Fibroblast of skin of right quadriceps (primary cell): ENCODE measurements at places on chromosomes 2 and 18.

DNA sequence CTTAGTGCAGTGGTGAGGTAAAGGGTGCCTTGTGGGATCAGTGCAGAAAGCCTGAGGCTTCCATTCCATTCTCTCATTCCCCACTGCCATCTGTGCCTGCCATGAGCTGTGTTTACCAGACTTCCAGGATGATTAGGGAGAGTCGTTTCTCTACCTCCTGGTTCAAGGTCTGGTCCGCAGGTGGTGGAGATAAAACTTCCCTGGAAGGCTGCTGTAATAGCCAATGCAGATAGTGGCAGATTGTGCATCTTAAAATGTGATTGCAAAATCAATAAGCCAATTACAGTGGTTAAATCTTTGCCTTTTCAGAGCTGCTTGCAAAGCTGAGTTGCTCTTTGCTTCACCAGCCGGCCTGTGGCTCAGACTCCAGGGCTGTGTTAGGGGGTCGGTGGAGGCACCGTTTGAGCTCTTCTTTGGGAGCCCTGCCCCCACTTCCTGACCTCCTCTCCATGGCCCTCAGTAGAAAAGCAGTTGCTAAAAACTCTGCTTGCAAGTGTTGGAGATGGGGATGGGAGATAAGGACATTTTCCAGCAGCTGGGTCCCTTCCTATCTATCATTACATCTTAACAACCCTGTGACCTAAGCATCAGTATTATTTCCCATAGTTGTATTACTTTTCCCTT, 95.2 kb upstream of the HS6ST1 start:
- DNase-seq, result peak; percentile 13

GRCh38 chr2:237675316-237675715, 47.9 kb downstream of the LRRFIP1 start:
- DNase-seq, result no peak

DNA sequence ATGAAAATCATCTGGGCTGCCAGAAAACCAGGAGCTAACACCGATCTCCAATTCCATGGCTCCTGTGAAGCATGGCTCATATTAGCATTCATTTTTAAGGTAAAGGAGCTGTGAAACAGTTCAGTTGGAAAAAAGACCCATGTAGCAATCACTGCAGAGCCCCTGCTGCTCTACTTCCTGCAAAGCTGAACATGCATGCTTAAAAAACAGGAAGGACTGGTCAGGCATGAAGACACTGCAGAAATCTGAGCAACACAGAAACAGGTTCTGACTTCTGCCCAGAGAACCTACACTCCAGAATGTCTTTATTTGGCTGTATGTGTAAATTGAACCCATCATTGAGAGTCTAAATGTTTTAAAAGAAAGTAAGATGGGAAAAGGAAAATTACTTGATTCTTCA, 950.6 kb downstream of the DCDC2C start:
- no peak for DNase-seq

DNA sequence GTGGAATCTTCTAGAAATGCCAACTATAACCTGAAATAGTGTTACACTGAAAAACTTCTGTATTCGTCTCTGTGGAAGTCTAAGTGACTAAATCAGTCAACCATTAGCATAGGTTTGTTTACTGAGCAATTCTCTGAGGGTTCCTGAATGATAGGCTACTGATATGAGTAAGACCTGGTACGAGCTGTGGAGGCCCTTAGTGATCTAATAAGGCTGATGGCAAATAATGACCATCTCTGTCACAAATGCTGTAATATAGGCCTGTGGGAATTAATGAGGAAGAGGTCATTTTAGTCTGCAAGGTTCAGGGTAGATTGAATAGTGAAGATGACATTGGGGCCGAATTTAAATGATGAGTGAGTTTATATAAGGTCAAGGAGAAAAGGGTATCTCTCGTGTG, 82.5 kb downstream of the MGAT5 start:
- no peak for DNase-seq

- DNase-seq, result no peak
These were observed 437.7 kb downstream of the ZNF516 start for GRCh38 chr18:76057386-76057785.

DNA sequence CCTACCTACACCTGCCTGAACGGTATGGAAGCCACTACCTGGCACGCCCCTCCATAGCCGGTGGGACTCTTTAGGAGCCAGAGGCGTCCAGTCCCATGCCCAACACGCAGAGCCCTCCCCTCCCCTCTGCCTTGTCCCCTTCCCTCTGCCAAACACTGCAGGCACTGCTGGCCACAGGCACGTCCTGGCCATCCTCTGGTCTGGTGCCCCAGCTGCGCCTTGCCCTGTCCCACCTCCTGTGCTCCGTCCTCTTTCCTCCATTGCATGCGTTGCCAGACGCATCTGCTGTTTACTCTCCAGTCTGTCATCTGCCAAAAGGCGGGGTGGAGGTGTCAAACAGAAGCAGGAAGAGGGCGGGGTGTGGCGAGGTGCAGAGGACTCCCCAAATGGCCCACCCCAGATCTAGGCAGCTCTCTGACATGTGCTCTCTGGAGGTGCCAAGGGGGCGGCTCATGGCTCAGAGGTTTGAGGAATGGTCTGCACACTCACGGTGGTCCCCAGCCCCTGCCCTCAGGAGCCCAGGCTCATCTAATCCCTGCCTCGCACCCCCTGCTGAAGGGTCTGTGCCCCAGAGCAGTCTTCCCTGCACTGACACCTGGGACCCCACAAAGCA, 45.1 kb downstream of the HS6ST1 start:
- no peak for DNase-seq

DNA sequence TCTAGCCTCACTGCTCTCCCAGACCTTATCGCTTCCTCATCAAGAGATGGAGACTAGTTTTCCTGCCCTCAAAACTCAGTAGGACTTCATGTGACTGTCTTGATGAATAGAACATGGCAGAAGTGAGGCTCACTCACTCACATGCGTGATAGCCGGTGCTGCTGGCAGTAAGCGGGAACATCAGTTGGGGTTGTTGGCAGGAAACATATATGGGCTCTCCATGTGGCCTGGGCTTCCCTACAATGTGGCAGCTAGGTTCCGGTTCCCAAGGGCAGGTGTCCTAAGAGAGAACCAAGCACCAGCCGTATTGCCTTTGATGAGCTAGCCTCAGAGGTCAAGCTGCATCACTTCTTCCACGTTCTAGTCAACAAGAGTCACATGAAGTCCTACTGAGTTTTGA, 15.2 kb upstream of the FAHD2A start:
- no peak for DNase-seq

DNA sequence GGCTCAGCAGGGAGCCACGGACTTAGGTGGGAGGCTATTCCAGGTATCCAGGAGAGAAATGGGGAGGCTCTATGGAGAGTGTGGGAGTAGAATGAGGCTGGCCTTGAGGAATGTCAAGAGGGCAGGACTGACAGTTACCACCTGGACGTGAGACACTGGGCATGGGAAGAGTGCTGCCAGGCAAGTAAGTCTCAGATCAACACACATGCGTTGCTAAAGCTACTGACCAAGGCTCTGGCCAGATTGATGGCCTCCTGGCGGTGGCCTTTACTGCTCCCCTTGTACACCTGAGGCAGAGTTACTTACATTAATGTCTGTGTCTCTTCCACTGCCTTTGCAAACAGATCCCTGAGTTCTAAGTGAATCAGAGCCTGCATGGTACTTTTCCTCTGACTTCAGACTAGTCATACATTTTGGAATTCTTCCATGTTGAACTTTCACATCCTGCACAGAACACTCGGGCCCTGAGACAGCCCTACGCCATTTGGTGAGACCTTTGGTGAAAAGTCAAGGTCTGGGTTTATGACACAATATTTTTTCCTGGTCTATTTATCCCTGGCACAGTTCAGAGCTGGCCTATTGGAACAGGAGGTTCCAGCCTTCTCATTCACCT, 398.8 kb upstream of the TRIB2 start:
- peak; percentile 91 for DNase-seq

DNA sequence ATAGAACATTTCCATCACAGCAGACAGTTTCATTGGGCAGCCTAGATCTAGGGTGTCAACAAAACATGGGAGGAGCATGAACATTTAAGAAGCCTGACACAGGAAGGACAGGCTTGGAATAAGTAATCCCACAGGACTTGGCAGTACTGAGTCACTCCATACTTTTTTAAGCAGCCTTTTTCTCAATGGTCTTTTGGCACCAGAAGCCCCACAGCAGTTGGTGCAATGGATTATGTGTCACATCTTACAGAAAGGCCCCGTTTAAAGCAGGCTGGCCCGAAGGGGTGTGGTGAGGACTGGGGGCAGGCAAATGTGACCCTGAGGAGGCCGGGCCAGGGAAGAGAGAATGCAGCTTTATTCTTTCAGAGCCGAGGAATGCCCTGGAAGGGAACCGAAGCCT, 26.6 kb downstream of the SPTBN1 start:
- DNase-seq, result peak; percentile 84

DNA sequence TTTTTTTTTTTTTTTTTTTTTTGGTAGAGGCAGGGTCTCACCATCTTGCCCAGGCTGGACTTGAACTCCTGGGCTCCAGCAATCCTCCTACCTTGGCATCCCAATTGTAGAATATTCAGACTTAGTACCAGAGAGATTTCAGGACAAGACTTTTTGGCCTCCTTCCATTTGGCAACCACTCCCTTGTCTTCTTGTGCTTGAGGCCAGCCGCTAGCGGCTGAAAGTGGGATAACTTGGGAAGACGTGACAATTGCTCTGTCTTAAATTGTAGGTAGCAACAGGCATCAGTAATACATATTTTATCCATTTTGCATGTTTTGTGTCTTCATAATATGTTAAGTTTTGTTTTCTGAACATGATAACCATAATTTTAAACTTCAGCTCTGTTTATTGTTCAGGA, 53.3 kb upstream of the TTN start:
- DNase-seq, result no peak

DNA sequence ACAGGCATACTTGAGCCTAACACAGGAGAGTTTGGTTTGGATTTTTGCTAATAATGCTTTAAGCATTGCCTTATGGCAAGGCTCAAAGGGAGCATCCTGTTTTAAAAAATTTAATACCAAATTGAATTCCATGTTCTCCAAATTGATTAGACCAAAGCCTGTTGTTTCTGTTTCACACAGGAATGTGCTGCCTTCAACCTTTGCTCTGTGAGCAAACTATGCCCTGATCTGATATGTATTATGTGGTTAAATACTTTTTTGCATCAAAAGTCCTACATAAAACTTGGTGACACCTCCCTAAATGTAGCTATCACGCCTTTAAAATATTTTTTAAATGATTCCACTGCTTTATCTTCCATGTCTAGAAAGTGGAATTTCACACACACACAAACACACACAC, 691.4 kb downstream of the CPS1 start:
- DNase-seq, result no peak

GRCh38 chr2:230023313-230023712, 45.4 kb downstream of the SLC16A14 start:
- no peak for DNase-seq

DNA sequence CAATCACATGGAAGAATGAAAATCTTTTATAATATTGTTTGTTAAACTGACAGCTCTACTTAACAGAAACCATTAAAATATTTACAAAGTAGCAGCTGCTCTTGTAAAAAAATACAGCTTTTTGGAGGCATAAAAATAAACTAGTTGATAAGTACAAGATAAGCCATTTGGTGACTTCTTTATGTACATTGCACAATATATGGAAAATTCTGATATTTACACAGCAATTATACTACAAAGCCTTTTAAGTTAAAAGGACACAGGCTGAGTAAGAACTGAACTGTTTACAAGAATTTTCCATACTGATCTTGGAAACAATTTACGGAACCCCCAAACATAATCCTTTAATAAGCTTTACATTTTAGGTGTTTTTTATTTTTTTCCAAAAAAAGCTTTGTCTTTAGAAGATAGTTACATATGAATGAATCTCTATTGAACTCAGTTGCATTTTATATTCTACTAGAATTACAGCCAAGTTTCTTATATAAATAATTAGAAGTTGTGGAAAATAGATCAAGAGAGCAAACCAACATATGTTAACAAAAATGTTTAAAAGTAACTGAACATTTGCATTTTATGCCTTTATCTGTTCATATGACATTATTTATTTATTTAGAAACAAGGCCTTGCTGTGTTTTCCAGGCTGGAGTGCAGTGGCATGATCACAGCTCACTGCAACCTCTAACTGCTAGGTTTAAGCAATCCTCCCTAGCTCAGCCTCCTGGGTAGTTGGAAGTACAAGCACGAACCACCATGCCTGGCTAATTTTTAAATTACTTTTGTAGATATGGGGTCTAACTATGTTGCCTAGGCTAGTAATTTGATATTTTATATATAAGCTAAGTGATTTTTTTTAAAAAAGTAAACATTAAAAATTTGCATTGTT, 142.5 kb downstream of the OTX1 start:
- DNase-seq, result no peak

GRCh38 chr18:26863122-26863879, 2.2 kb downstream of the AQP4 start:
- no peak for DNase-seq

- DNase-seq, result peak; percentile 30
These were observed 8.5 kb downstream of the HES6 start for GRCh38 chr2:238231251-238231793.

DNA sequence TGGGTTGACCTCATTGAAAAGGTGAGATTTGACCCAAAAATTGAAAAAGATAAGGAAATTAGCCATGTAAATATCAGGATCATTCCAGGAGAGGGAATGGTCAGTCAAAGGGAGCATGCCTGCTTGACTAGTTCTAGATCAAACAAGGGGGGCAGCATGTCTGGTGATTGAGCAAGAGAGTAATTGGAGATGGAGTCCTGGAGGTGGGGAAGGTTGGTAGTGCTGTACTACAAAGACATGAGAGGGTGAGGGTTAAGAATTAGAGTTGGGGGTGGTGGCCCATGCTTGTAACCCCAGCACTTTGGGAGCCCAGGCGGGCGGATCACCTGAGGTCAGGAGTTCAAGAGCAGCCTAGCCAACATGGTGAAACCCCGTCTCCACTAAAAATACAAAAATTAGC, 2.0 kb downstream of the MRPL30 start:
- DNase-seq, result no peak

DNA sequence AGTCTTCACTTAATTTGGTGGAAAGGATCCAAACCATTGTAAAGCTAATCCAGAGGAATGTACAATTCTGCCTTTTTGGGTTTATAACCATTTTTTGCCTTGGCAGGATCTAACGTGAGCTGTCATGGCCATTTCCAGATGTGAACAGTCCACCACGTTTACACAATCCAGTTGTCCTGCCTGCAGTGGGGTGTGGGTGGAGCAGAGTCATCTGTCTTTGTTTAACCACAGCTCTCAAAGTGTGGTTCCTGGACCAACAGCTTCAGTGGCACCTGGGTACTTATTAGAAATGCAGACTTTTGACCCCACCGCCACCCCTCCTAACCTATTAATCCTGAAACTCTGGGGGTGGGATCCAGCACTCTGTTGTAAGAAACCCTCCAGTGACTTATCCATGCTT, 35.9 kb downstream of the FHOD3 start:
- peak; percentile 59 for DNase-seq

GRCh38 chr18:62702259-62702658, 13.1 kb upstream of the PHLPP1 start:
- no peak for DNase-seq
